Ammon's horn (tissue), 1 donor: ENCODE measurements at places on chromosomes 6 and 20.

DNA sequence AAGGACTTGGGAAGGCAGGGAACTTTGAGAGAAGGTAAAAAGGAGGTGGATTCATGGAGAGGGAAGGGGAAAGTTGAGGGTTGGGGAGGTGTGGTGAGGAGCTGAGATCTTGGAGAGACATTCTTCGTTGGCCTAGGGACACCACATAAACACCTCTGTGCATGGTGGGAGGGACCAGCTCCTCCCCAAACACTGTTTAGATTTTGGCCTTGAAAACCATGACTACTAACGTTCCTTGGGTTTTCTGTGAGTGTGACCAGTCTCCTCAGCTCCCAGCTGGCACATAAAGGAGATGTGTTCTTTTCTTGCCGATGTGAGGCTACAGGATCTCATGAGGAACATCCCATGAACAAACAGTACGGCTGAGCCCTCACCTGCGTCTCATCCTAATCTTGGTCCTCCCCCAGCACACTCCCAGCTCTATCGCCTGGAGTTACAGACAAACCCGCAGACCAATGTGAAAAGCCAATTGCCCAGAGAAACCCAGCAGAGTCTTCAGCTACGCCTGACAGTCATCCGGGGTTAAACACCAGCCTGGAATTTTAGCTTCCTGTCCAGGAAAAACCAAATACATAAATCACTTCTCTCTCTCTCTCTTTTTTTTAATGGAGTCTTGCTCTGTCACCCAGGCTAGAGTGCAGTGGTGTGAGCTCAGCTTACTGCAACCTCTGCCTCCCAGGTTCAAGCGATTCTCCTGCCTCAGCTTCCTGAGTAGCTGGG lies 22.0 kb upstream of the DDR1 start:
- no peak for DNase-seq

- no peak for DNase-seq
These were observed 434.3 kb upstream of the IMPG1 start for GRCh38 chr6:76506808-76507207.

GRCh38 chr6:52183131-52183713 lies 3.0 kb upstream of the IL17A start:
- DNase-seq, result no peak

DNA sequence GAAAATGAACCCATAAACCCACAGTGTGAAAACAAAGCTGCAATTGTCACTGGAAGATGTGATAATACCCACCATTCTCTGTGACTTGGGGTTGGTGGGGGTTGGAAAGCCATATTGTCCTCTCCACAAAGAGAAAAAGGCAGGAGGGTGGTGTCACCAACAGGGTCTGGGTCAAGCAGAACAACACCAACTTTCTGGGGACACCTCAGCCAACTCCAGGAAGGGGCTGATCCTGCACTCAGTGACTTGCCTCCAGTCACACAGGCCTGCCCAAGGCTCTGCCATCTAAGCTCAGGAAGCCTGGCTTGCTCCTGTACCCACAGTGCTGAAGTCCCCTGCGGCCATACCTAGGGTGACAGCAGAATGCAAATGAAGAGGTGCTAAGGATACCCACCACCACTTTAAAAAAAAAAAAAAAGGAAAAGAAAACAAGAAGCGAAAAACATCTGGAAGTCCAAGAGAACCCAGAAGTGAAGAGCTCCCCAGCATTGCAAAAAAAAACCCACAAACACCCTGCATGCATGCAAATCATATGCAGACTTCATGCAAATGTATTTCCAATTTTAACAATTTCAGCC lies 110.6 kb downstream of the PREX1 start:
- peak; percentile 63 for DNase-seq

DNA sequence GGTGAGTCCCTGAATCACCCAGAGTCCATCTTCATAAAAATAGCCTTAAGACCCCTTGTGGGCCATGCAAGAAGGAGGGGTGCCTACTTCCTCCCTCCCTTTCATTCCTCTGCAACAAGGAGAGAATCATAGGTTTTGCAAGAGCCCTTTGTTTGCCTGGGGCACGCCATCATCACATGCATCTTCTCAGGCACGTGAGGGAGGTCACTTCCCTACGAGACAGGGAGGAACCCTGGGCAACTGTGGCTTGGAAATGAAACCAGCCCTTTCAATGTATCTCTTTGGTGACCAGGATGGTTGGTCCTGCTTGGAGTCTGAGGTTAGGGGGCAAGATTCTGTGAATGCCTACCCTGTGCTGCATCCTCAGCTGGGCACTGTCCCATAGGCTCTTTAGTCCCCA lies 194.8 kb downstream of the MAFB start:
- peak; percentile 47 for DNase-seq

GRCh38 chr6:20960067-20960466 lies 425.8 kb downstream of the CDKAL1 start:
- no peak for DNase-seq

DNA sequence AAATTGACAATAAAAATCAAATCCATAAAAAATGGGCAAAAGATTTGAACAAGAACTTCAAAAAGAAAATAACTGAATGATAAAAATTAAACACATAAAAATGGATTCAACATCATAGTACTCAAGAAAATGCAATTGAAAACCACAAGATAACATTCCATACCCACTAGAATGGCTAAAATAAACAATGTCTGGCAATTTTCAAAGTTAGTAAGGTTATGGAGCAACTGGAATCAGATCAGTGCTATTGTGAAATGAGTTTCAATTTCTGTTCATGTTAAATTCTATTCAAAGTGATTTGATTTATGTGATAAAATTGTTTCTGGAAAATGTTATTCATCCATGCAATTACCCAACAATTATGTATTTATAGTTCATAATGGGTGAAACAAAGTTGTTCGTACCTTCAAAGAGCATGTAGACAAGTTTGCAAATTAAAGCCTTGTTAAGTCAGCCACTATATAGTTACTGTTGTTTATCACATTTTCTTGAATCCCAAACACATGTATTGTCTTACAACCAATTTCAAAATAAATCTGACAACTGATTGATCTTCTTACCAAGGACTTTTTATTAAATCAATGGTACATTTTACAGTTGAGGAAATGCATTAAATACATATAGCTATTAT lies 151.5 kb upstream of the CENPW start:
- DNase-seq, result no peak

DNA sequence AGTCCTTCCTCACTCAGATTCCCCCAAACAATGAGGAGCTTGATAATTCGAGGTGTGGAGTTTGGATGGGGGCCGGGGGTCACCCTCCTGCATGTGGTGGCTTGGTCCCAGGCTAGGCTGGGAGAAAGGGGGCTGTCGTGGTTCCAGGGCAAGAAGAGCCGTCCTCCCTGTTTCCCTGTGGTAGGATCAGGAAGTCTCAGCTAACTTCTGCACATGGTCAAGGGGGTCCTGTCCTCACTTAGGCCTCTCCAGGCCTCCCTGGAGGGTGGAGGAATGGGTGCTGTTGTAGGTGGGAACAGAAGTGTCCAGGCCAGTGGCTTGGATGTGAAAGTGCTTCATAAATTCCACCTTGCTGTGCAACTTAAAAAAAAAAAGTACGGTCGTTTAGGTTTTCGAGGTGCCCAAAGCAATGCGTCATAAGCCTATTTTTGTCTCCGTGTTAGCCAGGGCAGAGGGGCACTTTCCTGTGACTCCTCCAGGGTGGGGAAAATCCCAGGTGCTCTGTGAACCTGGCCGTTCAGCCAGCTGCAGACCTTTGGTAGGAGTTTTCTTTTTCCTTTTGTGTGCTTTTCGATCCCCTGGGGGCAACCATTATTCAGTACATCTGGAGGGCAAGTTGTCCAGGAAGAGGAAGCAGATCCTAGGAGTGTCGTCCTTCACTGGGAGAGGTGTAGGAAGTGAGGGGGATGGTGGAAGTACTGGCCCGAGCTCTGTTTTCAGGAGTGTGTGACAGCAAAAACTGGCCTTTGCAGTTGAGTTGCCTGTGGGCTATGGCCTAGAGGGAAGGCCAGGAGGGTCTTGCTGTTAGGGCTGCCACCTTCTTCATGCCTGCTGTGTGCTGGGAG lies 9.6 kb downstream of the IGF2R start:
- DNase-seq, result no peak

DNA sequence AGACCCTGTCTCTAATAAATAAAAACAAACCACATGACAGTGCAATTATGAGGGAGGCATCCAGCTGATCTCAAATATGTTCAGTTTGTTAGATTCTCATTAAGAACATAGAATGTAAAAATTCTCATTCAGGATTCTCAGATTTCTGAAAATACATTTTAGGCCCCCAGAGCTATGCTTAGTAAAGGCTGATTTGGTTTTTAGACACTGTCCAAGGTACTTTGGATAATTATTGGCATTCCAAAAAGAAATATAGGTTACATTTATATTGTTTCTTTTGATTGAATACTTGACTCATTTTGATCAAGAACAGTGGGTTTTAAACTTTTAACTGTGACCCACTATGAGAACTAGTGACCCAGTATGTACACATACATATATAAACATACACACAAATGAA lies 55.5 kb downstream of the ANKRD6 start:
- DNase-seq, result no peak

GRCh38 chr6:150588888-150589499 lies 10.7 kb upstream of the PLEKHG1 start:
- no peak for DNase-seq

- no peak for DNase-seq
These were observed 448.2 kb downstream of the QKI start for GRCh38 chr6:163862701-163863100.

- peak; percentile 48 for DNase-seq
These were observed 218.3 kb upstream of the DTNBP1 start for GRCh38 chr6:15881150-15881549.

GRCh38 chr6:44333273-44333919 lies 9.1 kb upstream of the SPATS1 start:
- peak; percentile 36 for DNase-seq

- no peak for DNase-seq
These were observed 108.5 kb downstream of the MANEA start for GRCh38 chr6:95685822-95686221.

DNA sequence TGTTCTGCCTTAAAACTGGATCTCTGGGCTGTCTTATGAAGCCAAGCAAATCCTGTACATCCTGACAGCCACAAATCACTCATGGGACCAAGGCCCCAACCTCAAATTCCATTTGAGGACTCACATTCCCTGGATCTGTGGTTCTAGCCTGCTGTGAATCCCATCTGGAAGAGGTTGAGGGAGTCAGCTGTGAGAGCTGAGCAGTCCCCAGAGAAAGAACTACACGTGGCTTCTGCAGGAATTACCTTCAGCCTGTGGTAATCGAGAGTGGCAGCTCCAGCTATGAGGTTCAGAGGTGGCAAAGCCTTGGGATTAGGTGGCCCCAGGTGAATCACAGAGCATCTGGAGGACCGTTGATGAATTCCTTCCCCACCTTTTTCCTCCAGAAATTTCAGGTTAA lies 245.2 kb downstream of the SLC24A3 start:
- DNase-seq, result no peak

DNA sequence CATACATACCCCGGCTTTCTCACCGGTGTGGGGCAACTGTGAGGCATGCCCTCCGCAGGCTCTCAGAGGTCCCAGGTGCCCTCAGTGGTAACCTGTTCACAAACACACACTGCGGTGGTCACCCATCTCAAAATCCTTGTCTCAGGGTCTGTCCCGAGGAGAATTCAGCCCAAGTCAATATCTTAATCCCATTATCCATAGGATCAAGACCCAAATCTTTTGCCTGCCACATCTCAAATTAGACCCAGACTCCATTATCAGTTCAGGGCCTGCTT lies 140.8 kb downstream of the CDC5L start:
- DNase-seq, result no peak

DNA sequence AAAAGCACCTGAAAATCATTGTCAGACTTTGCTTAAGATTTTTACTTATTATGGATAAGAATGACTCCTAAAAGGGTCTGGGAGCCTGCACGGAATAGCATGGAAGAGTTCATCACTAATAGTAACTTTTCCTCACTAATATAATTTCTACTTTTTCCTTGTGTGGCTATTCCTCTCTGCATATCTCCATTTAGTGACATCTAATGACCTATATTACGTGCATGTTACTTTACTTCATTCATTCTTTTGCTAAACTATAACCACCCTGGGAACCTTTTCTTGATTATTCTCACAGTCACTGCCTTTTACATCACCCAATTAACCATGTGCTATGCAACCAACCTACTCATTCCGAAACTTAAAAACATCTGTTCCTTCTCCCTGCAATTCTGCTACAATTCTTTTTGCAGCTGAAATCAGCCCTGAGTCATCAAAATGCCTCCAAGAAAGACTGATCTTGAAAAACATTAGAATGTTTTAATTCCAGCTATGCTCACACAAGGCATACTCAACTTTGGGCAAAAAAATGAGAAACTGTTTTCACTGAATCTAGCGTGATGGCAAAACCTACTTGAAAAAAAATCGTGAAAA lies 313.3 kb downstream of the RNGTT start:
- peak; percentile 8 for DNase-seq

- no peak for DNase-seq
These were observed 68.8 kb downstream of the LAMP5 start for GRCh38 chr20:9583151-9583550.

DNA sequence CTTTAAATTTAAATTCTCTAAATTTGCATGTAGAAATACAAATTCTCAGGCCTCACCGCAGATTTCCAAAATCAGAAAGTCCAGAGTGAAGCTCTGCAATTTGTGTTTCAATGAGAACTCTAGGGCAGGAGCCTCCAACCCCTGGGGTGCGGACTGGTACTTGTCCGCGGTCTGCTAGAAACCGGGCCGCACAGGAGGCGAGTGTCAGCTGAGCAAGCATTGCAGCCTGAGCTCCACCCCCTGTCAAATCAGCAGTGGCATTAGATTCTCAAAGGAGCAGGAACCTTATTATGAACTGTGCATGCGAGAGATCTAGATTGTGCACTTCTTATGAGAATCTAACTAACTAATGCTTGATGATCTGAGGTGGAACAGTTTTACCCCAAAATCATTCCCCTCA lies 203.0 kb upstream of the PCSK2 start:
- DNase-seq, result no peak

DNA sequence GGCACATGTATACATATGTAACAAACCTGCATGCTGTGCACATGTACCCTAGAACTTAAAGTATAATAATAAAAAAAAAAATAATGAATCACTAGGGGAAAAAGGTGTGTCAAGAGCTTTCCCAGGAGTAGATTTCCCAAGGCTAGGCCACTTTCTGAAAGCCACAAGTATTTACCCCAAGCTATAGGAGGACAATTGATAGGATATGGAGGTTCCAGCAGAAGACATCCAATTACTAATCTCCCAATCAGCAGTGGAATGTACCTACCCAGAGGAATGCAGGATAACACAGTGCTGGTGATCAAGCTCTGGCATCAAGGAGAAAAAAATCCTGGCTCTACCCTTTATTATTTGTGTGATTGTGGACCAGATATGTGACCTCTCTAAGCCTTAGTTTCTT lies 562.7 kb downstream of the RFPL4B start:
- no peak for DNase-seq

DNA sequence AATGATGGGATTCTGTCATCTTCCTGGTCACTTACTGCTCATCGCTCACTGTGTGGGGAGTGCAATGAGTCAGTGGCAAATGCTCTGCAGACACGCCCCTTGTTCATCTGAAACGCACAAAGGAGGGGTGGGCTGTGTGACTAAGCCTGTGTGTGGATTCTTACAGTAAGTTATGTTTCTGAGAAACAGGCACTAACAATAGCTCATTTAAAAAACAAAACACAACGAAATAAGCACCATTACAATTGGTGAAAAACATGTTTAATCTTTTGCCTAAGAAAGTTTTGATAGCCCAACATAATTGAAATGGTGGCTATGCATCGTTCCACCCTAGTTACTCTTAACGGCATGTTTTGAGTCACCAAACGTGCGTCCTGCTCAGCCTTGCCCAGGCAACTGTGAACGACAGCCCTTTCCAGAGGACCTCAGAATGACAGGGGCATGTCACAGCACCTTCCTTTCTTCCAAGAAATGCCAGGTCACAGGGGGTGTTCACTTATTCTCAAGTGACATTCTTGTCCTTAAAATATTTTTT lies 118.4 kb upstream of the SGK1 start:
- DNase-seq, result peak; percentile 92

- no peak for DNase-seq
These were observed 90.4 kb downstream of the CD164 start for GRCh38 chr6:109291902-109292301.
